ENCODE measurements at places on chromosomes 11 and 22. TPM values are rescaled to one million over a fixed set of nuclear protein-coding genes. Genes with fewer than 3 reads are reported as not detected.

Gene CYP2R1
- 8.7 TPM for total RNA-seq

Gene TPBGL
- total RNA-seq: 0.17 TPM

Gene NTM
- total RNA-seq: 0.09 TPM

Gene SMIM35
- total RNA-seq: not detected

Gene CCDC89
- total RNA-seq: not detected

GRCh38 chr11:69726019-69726418 lies 22.2 kb upstream of the FGF19 start:
- no peak for DNase-seq

GRCh38 chr11:18063125-18063524 lies 17.1 kb upstream of the TPH1 start:
- no peak for DNase-seq

DNA sequence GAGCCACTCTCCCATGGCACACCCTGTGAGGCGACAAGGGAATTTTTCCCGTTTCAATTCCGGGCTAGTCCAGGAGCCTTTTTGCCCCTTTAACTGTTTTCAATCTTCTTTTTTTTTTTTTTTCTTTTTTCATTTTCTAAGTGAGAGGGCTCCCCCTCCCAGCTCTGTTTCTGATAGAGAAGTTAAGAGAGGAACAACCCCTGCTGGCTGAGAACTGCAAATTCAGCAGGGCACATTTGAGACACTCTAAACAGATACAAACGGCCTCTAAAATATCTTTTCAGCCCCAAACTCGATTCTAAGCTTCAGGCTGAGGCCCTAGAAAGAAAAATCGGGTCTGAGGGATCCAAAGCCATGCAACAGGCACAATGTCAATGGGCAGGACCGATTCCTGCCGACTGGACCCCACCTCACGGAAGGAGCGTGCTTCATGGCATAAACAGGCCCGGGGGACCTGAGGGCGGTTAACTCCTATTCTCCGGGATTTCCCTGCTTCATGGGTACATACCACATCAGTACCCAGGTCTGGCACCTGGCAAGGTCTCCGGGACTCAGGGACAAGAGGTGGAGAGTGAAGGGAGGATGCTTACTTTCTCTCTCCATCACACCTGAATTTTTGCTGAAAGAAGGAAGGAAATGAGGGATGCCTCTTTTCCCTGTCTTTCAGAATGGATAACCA lies 627.5 kb downstream of the BUD13 start:
- no peak for DNase-seq

DNA sequence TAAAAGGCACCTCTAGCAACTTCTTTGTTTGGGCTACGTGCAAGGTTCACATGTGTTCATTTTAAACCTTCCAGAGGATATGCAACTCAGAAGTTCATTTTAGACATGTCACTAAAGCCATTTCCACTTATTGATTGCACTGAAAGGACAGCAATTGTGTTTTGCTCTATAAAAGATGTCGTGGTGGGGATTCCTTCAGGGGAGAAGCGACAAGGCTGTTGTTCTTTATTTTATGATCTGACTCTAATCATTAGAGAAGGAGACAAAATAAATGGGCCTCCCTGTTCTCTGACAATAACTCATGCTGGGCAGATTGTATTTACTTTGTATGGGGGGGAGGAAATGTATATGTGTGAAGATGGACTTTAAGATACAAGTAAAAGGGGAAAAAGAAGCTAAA lies 370.1 kb upstream of the ARHGAP42 start:
- no peak for DNase-seq

DNA sequence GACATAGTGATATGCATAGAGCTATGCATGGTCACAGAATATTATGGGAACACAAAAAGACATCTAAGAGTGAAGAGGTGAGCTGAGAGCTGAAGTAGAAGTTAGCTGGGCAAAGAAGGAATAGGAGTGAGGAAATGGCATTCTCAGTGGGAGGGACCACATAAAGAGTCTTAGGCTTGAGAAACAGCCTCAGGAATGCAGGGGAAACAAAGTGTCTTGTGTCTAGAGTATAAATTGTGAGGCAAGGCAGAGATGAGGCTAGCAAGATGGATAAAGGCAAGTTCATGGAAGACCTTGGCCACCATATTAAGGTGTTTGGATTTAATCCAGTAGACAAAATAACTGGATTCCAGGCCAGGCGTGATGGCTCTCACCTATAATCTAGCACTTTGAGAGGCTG lies 40.6 kb upstream of the CRTAM start:
- no peak for DNase-seq

DNA sequence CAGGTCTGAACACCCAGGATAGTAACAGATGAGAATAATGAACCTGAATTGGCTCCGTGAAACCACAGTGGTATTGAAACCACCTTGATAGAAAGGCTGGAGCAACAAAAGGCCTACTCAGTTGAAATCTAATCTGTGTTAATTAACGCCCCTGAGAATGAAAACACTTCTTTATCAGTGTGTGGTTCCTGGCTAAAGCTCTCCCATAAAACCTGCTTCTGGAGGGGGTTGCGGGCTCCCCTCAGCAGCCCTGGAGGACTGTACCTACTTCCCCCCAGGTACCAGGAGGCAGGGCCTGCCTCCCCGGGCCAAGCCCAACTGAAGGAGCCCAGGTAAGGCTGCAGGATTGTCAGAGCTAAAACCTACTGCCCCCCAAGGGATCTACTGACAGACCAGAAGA lies 54.6 kb downstream of the PLEKHA7 start:
- DNase-seq: no peak

DNA sequence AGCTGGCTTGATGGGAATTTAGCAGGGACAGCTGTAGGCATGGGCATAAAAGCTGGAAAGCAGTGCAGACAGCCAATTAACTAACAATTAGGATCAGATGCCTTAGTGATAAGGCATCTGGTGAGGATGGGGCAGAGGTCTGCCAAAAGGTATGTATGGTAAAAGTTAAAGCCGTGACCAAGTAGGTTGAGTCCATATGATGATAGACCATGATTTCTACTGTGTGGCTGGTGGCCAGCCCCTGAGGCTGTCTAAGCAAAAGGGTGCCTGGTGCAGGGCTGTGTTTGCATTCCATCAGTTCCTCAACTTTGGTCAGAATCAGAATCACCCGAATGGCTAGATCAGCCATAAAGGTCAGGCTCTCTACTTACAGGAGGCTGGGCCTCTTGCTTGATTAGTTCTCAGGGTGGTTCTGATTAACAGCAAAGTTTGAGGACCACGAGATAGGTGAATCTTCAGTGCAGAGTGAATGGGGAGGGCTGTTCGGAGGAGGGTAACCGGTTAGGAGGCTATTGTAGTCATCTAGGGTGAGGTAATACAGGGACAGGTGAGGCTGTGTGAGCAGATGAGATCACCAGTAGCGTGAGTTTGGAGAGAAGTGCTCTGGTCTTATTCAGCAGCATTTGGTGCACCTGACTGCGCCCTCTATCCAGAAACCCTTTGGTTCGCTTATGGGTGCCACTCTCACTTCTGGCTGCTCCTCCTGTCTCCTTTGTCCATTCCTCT lies 27.2 kb downstream of the PPFIBP2 start:
- DNase-seq: no peak

DNA sequence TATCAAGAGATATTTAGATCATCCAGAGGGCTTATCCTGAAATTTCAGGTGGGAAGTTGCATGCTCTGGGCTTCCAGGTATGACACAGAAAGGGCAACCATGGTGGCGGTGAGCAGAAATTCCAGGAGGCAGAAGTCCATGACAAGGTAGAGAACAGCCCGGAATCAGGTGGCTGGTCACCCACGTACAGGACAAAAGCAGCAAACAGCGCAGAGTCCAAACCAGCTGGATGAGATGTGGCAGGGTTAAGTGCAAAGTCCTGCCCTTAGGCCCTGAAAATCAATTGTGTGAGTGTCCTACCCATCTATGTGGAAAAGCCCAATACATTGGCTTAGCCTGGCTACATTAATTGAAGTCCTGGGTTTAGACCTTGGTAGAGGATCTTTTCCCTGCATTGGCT lies 11.6 kb downstream of the PPFIBP2 start:
- DNase-seq: no peak

DNA sequence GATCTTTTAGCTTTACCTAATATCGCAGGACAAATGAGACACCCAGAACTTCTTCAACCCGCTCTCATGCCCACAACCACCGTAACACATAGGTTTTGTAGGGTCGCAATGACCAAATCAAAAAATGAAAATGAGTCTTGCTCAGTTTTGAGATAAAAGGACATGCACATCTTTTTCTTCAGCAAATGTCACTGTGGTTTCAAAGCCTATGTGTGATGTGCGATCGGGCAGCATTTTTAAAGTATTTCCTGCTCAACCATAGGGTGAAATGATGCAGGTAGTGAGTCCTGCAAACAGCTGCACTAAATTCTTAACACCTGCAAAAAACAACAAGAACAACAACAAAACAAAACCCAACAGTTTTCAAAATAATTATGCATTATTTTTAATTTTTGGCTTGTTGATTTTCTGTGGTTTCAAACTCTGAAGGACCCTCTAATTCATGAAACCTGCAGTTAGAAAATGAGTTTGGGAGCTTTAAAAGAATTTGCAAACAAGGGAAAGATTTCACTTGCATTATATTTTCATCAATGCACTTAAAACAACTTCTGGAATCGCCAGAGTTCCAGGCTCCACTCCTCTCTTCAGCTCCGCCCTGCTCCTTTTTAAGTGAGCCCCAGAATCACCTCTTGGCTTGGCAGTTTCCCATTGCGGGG lies 79.4 kb downstream of the PRR5L start:
- no peak for DNase-seq
